ENCODE measurements at places on chromosomes 4 and X.
A peak's percentile ranks its signal among the peaks of the same experiment; 100 is the strongest.

DNA sequence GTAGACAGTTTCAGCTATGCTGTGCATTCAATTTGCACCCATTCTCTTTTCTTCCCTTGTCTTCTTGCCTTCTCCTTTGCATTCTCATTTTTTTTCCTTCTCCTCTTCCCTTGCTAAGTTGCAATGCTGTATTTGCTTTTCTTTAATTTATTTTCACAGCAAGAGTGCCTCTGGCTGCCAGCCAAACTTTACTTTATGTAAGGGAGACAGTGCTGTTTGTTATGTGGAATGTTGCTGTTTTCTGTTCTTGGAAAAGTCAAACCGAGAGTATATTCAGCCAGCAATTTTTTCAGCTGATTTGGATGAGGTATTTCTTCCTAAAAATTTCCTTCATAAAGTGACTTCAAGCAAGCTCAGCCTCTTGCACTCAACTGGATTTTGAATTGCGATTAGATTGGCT is 1293.4 kb downstream of the ARAP2 start:
- DNase-seq, result no peak

- DNase-seq, result no peak
Observed at GRCh38 chr4:105859233-105859632, 36.0 kb upstream of the NPNT start.

GRCh38 chr4:148686449-148686848 is 244.2 kb upstream of the NR3C2 start:
- no peak for DNase-seq

GRCh38 chr4:14262221-14262620 is 634.7 kb upstream of the BOD1L1 start:
- no peak for DNase-seq

- DNase-seq, result no peak
Observed at GRCh38 chr4:188660796-188661195, 521.6 kb downstream of the TRIML1 start.

- no peak for DNase-seq
Observed at GRCh38 chr4:7498446-7499200, 63.9 kb upstream of the PSAPL1 start.

DNA sequence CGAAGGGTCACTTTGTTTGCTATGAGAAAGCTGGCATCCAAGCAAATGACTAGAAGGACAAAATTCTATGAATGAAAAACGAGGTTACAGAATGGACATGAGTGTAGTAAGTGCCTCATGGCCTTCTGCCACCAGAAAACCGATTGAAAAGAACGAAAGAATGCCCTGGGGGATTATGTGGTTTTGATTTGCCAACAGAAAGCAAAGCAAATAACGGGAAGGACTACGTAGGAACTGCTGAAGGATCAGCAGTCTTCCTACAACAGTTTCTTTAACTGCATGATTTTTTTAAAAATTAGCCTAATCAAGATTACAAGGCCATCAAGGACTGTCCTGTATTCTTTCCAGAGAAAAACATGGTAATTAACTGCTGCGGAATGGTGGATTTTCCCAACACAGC is 50.6 kb downstream of the NRK start:
- no peak for DNase-seq

DNA sequence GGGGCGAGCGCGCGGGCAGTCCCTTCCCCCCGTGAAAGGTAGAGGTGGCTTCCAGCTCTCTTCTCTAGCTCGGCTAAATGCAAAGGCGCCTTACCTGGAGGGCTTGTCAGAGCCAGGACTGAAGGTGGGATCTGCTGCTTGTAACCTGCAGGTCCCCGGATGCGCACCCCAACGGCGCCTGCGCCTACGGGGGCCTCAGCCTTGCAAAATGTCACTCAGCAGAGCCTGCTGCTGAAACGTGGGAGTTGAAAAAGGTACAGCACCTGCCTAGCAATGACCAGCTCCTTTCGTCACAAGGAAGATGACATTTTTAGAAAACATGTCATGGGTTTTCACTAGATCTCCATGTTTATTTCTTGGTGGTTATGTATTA is 583 bp downstream of the ABHD18 start:
- peak; percentile 58 for DNase-seq

GRCh38 chr4:188485906-188486305 is 346.7 kb downstream of the TRIML1 start:
- DNase-seq, result no peak

GRCh38 chr4:113885291-113885690 is 94.2 kb downstream of the ARSJ start:
- no peak for DNase-seq

DNA sequence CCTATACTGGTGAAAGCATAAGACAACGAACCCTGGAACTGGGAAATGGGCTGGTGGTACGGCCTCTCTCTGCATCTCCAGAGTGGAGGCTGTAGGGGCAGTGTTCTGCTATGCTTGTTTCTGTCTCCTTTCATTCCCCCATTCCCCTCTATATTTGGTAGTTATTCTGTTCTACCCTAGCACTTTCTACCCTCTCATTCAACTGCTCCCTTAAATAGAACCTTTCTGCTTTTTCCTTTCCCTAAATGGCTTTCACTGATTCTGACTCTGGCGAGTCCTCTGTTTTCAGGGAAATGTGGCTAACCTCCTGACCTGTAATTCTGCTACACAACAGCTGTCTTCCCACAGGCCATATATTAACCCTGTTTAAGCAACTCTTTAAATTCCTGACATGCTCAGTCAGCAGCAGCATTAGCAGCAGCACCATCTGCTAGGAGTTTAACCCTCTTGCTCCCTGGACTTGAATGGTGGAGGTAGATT is 94.2 kb downstream of the CXCL13 start:
- DNase-seq, result no peak

DNA sequence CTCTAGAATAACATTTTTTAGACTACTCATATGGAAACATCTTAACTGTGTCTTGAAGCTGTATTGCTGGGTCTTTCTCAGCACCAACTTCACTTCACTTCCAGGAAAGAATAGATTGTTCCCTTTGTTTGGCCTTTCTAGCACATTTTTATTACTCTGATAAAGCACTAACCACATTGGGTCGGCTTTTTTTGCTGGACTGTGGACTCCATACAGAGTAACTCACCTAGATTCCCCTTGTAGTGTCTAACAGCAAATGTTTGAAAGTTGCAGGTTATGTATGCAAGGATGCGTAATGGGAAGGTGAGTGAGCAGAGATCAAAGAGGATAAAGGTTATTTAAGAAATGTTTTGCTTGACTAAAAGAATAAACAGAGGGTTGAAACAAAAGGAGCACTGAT is 101.2 kb downstream of the MMRN1 start:
- no peak for DNase-seq

DNA sequence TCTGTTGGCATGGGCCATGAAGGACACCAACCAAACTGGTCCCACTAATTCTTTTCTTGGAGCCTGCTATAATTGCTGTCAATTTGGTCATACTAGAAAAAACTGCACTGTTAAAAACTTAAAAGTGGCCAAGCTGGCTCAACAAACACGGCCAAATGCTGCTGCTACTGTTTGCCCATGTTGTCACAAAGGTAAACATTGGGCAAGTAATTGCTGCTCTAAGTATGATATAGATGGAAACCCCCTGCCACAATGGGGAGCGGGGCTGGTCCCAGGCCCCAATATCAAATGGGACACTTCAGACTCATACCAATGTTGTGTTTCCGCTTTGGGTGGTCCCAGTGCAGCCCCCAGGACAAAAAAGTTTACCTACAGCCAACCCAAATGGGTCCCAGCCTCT is 52.1 kb downstream of the SPIN3 start:
- DNase-seq, result no peak

DNA sequence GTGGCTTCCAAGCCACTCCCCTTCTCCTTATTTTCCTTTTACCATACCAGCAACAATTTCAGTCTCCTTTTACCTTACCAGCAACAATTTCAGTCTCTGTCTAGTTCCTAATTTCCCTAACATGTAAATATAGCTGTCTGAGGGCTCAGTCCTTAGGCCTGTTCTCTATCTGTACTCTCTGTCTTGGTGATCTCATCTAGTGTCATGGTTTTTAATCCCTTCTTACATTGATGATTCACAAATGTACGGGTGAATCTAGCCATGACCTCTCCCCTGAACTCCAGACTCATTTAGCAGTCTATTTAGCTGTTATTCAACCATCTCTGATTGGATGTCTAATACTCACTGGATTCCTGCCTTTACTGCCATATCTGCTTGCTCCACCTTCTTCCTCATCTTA is 7.2 kb downstream of the IL15 start:
- DNase-seq, result no peak

- DNase-seq, result no peak
Observed at GRCh38 chr4:104966349-104967033, 180.2 kb upstream of the TET2 start.

DNA sequence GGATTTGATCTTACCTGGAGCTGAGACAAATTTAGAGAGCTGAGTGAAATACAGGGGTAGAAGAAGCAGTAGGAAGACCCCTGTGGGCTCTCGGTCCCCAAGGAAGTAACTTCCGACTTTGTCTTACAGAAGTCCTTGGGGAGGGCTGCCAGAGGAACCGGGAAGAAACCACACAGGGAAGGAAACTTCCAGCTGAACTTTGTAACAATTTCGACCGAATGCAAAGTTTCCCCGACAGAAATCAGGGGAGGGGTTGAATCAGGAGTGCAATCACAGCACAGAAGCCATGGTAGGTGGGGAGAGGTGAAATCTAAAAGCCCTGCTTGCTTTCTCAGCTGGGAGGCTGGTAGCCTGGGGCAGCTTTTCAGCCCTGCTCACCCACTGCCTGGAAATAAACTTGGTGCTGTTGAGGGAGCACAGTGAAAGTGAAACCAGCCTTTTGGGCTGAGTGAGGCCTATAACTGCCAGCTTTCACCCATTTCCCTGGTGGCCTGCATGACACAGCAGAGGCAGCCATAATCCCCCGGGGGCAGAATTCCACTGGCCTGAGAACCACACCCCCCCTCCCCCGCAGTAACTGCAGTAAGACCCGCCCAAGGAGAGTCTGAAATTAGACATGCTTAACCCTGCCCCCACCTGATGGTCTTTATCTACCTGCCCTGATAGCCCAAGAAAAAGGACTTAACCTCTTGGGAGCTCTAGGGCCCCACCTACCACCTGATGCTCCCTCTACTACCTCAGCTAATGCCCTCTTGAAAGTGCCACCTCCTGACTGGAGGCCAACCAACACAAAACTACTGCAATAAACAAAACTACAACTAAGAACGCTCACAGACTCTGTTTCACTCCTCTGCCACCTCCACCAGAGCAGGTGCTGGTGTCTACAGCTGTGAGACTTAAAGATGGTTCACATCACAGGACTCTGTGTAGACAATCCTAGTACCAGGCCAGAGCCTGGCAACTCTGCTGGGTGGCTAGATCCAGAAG is 248.2 kb downstream of the PARM1 start:
- DNase-seq, result no peak

DNA sequence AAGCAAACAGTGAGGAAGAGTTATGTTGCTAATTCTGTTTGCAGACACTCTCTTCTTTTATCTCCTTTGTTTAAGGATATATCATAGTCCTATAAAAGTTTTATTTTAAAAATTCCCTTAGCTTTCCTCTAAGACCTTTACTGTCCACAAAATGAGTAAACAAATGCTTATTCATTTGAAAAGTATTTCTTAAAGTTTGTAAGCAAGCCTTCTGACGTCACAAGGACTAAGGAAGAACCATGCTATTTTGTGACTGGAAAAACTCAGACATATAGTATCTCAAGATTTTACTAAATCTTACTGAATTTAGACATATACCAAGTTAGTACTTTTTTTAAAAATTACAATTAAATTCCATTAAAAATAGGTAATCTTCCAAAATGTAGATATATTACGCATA is 5.2 kb upstream of the RBMXL3 start:
- no peak for DNase-seq

- no peak for DNase-seq
Observed at GRCh38 chrX:1592470-1593142, 1.2 kb downstream of the AKAP17A start.

GRCh38 chrX:10142041-10142599 is 14.7 kb upstream of the CLCN4 start:
- DNase-seq, result no peak

GRCh38 chrX:42869011-42869410 is 91.0 kb upstream of the PPP1R2C start:
- no peak for DNase-seq

DNA sequence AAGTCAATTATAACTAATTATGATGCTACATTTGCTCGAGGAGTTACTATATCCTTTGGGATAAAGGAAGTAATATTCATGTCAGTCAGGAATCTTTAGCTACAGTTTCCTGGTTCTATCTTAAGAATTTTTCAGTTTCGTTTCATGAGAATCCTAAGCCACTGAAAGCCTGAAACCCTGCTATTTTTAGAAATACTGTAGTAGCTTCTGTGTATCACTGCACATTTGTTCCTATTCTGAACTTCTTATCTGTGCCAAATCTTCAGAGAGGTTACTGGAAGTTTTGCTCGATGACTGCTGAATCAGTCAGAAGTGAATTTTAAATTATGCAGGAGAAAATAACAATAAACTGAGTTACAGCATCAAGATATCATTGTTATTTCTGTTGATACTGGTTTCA is 249.2 kb downstream of the TENM3 start:
- DNase-seq, result no peak

DNA sequence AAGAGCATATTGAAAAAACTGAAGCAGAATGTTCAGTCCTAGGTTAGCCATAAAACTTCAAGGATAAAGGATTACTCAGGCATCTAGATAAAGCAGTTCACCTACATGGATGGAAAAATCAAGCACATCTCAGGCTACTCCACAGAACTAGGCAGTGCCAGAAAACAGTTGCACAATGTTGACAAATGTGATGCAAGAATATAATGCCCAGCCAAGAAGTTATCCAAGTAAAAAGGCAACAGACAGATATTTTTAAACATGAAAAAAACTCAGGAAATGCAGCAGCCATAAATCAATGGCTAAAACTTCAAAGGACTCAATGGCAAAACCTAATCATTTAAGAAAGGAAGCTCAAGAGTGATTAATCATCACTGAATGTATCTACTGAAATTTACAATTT is 456.0 kb upstream of the FAM241A start:
- DNase-seq, result no peak

- no peak for DNase-seq
Observed at GRCh38 chr4:113692809-113693411, 68.6 kb downstream of the CAMK2D start.

DNA sequence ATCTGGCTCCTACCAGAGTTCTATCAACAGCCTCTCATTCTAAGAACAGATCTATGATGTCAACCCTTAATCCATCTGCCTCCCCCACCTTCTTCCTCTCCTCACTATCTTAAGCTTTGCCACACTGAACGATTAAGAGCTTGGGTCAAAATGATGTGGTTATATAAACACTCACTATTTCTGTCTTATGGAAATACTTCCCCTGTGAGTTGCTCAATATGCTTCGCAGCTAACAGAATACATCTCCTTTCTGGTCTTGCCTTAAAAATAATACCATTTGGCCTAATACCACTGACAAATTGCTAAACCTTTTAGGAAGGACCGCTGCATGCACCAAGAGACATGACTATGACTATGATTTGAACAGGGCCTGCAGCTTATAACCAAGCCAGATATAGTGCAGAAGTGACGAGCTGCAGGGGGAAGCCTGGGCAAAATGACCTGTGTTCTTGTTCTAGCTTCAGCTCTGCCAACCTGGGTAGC is 130.9 kb downstream of the RNF150 start:
- DNase-seq, result no peak

DNA sequence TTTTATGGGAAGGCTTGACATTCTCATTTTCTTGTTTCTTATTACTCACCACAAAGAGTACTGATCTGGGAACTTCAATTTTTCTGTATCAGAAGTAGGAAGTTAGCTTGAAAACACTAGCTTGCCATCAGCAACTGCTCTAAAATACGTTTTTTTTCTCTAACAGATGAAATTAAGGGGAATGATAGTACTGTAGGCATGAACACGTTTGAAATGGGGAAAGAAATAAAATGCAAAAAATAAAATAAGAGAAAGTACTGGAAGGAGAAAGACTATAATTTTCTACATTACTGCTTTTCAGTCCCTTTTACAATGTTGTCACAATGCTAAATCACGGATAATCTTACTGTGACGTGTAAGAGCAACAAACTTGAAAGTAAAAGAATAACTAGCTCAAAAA is 1.5 kb downstream of the RADX start:
- no peak for DNase-seq

Data from activated gamma-delta T cell treated with anti-CD3 and anti-CD28 coated beads, Interleukin-2, amount 50 U/mL, for 16 hours (primary cell).